ENCODE measurements at places on chromosomes 11 and 22.

DNA sequence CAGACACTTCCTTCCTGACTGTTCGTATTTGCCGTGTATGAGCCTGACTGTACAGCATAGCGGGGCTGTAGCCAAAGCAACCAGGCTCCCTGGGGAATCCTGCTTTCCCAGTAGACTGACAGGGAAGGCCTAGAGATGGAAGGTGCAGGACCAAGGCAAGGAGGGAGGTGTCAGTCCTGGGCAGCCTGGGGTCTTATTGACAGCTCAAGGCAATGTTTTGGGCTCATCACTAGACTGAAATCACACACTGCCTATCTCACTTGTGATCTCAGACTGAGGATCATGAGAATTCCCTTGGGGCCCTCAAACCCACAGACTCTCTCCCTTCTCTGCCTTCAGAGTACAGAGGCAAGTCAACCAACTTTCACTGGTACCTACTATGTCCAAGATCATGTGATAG lies 346.8 kb upstream of the NARS2 start:
- DNase-seq, result no peak

GRCh38 chr22:37190262-37190780 lies 2.3 kb upstream of the C1QTNF6 start:
- no peak for DNase-seq

- DNase-seq, result no peak
These were observed 16.7 kb downstream of the MB start for GRCh38 chr22:35600476-35600875.

- no peak for DNase-seq
These were observed 111.7 kb downstream of the MORC2 start for GRCh38 chr22:30856741-30857502.

DNA sequence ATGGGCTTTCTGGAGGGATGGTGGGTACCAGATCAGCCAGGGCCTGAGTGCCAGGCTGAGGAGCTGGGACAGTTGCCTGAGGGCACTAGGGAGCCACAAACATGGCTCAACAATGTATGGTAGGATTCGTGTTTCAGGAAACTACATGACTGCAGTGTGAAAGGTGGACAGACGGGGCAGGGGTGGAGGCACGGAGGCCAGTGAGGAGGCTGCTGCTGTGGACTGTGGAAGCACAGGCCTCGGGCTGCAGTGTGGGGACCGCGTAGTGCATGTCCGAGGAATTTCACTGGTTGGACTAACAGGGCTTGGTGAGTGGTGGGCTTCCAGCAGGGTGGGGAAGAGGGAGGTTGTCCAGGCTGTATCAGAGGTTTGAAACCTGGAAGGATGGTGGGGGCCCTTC lies 7.8 kb downstream of the P2RY2 start:
- no peak for DNase-seq

GRCh38 chr11:35478471-35479091 lies 46.8 kb downstream of the PAMR1 start:
- DNase-seq, result no peak

DNA sequence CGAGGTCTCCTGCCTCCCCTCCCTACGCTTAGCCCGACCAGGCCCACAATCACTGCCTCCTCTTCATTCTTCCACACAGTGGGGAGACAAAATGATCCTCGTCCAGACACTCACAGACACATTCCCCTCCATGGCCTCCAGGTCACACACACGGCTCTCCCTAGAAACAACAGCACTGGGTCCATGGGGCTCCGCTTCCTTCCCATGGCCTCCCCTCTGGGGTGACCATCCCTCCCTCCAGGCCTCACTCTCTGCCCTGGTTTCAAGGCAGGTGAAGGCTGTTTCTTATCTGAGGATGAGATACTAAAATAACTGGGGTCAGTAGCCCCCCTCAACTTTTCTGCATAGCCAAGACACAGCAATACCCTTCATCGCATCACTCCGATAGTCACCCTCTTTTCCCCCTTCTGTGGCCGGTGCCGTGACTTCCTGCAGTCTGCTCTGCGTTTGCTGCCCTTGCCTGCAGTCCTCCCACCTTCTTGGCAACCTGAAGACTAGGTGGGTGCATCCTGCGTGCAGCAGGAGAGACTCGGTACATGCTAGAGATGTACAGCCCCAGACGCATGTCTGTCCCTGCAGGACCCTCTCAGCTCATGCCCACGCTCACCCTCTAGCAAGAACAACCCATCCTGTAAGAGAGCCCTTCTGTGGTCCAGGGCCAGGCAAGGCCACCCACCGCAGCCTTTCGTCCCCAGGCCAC lies 55.8 kb downstream of the CD6 start:
- no peak for DNase-seq

DNA sequence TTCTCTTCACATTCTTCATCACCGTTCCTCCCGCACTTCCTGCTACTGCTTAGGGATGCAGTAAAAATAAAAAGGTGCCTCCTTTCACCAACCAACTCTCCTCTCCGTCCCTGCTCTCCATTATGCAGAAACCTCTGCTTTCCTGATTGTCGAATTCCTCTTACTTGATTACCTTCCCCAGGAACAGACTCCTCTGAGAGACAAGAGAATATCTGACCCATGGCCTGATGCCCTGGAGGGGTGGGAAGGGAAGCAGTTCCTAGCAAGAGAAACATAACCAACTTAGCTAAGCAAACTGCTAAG lies 80.9 kb downstream of the TRIM29 start:
- no peak for DNase-seq

- DNase-seq, result no peak
These were observed 812.6 kb downstream of the OPCML start for GRCh38 chr11:132719684-132720083.
